MG63 (cell line): ENCODE measurements at places on chromosomes 12 and 14. TPM values are rescaled to one million over a fixed set of nuclear protein-coding genes. Genes with fewer than 3 reads are reported as not detected.
A peak's percentile ranks its signal among the peaks of the same experiment; 100 is the strongest.

DNA sequence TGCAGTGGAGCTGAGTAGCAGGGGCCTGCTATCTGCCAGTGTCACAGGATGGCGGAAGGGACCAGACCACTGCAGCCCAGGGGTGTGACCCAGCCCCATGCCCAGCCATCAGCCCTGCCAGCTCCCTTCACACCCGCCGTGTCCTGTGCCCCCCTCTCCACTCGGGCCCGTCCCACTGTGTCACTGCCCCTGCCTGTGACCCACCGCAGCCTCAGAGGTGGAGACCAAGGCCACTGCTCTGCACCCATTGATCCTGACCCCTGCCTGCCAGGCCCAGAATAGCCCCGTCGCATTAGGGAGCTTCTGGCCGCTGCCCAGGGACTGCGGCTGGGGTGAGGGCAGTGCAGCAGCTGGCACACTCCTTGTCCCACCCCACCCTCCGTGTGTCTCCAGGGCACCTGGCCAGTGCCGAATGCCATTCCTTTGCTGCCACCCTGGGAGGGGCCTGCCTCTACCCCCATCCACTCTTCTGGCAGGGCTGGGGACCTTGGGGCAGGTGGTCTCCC, 2.1 kb upstream of the CRIP2 start:
- DNase-seq, result peak; percentile 53

GRCh38 chr12:78622529-78623195, 241.9 kb upstream of the SYT1 start:
- no peak for DNase-seq

GRCh38 chr12:130639476-130640424, 76.3 kb downstream of the RIMBP2 start:
- DNase-seq, result peak; percentile 47

GRCh38 chr12:67595365-67595764, 53.2 kb upstream of the DYRK2 start:
- no peak for DNase-seq

DNA sequence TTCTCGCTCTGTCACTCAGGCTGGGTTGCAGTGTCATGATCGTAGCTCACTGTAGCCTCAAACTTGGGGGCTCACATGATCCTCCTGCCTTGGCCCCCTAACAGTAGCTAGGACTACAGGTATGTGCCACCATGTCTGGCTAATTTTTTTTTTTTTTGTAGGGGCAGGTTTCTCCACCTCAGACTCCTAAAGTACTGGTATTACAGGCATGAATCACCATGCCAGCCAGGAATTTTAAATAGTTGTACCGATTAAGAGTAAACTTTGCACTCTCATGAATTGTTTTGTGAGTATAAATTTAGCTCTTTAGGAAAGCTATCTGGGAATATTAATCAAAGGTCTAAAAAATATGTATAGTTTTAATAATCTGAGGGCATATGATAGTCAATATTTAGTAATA, 25.5 kb downstream of the YEATS4 start:
- DNase-seq, result no peak

DNA sequence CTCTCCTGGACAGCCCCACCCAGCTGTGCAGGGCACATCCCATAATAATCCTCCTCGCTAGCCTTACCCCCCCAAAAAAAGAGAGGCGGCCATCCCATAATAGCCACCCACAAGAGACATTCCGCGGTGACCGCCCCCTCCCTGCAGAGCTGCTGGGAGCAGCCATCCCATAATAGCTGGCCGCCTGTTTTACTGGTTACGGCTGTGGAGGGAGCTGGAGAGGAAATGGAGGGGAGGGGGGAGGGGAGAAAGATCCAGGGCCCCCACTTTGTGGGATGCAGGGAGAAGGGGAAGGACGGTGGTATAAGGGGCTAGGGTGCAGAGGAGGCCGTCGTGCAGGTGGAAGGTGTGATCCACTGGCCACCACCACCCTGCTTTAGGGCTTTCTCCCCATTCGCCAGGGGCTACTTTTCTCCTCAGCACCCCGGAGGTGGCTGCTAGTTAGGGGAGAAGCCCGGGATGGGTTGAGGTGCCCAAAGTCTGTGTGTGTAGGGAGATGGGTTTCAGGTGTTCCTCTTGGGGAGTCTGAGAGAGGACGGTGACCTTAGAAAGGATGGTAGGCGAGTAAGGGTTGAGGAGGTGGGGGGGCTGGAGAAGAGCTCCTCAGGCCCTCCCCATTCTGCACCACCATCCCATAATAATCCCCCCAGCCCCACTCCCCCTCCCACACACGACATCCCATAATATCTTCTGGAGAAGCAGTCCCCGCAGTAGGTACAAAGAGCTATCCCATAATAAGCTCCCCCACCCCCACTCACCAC, 6.0 kb upstream of the CHD4 start:
- DNase-seq, result peak; percentile 88

GRCh38 chr14:24095271-24096068, 1.4 kb downstream of the PCK2 start:
- peak; percentile 62 for DNase-seq

Gene LRIG3
- total RNA-seq, result 20.9 and 28.5 TPM in 2 replicates
